ENCODE measurements at places on chromosomes 3 and 15.
A peak's percentile ranks its signal among the peaks of the same experiment; 100 is the strongest.

- no peak for DNase-seq
Observed at GRCh38 chr15:41416128-41416741, 660 bp upstream of the RTF1 start.

GRCh38 chr3:27081566-27081965 is 287.6 kb downstream of the NEK10 start:
- no peak for DNase-seq

GRCh38 chr15:52139599-52140462 is 27.3 kb upstream of the BCL2L10 start:
- peak; percentile 75 for DNase-seq

DNA sequence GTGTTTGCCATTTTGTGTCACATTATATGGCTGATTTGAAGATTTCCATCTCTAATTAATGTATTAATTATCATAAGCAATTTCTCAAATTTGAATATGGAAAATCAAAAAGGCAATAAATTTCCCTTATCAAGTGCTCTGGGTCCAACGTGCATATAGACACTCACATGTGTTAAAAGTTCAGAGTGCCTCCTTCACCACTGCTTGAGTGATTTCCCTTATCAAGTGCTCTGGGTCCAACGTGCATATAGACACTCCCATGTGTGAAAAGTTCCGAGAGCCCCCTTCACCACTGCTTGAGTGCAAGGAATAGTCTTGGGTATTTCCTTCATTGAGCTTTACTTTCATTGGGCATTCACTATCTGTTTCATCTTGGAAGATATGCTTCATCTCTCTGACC is 421.0 kb upstream of the ZNF717 start:
- no peak for DNase-seq

- DNase-seq = peak; percentile 74
Observed at GRCh38 chr3:133574260-133574881, 885 bp downstream of the CDV3 start.

DNA sequence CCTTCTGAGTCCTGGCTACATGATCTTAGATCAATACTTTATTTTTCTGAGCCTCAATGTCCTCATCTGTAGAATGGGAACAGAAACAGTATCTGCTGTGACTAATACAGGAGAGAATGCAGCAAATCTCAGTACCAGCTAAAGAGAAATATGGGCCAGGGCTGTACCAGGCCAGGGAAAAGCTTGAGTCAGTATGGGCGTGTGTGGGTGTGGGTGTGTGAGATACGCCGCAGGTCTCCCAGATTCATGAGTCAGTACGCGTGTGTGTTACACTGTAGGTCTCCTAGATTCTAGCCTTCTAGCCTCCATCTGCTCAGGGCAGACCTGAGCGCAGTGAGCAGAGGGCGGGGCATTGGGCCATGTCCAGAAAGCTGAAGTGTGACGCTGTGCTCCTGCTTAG is 15.2 kb downstream of the GNAI2 start:
- no peak for DNase-seq

DNA sequence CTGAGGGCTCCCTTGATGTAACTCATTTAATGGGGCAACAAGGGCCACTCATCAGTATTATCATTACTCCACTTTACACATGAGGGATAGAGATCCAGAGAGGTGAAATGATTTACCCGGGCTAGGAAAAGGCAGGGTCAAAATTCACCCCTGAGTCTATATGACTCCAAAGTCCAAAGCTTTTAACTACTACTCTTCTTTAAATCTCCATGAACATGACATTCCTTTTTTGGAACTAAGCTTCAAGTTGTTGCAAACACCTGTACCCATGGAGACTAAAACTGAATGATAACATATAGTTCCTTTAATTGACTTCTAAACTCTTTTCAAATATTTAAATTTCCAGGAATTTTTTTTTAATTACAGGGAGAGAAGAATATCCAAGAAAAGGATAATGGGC is 292.9 kb upstream of the GADL1 start:
- no peak for DNase-seq

DNA sequence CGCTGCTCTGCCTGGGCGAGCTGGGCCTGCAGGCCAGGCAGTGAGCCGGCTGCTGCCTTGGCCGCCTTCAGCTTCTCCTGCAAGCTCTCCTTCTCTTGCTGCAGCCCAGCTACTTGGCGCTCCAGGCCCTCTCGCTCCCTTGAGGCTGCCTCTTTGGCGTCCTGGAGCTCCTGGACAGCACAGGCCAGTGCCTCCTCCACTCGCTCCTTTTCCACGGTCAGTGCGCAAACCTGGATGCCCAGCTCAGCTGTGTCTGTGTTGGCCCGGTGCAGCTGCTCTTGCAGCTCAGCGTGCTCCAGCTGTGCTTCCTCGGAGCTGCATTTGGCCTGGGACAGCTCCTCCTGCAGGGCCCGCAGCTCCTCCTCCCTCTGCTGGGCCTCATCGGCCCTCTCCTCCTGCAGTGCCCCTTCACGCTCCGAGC is 23.1 kb downstream of the CXCR6 start:
- no peak for DNase-seq

DNA sequence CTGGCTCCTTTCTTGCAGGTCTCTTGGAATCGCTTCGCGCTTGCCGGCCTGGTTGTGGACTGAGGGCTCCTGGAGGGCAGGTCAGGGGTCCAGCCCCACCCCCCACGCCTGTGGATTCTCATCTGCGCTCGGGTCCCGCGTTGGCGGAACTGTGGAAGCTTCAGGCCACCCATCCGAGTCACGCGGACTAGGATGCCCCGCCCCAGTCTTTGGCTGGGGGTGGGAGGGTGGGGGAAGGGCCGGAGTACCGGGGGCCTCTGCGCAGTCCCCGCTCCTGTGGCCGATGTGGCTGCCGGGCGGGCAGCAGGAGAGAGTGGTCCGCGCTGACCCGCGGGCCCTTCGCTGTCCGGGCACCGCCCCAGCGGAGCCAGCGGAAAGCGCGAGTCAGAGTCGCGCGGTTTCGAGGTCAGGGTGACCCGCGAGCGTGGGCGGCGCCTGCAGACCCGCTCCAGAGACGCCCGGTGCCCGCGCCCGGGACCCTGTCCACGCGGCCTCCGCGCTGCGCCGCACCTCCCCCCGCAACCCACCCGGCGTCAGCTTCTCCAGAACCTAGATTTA is 114.2 kb downstream of the KLF13 start:
- peak; percentile 25 for DNase-seq

- DNase-seq = no peak
Observed at GRCh38 chr3:182914341-182914740, 66.0 kb downstream of the DCUN1D1 start.

GRCh38 chr3:71232175-71232679 is 351.3 kb downstream of the FOXP1 start:
- no peak for DNase-seq

GRCh38 chr3:16319307-16319706 is 54.3 kb downstream of the OXNAD1 start:
- DNase-seq = peak; percentile 61

DNA sequence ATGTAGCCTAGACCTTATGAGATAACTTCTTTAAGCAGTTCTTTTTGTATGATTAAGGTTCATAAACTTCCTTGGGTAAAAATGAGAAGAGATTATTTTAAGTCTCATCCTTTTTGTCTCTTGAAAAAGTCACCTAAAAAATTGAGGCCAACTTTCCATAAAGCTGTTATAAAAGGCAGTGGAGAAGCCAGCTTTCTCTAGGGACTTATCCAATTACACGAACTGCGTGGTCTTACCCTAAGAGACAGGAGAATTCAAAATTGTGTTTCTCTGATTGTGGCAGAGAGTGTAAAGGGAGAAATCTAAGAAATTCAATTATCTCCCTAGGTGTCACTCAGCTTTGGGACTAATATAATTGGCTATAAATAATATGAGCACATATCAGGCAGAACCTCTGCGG is 262.0 kb downstream of the SHOX2 start:
- no peak for DNase-seq

GRCh38 chr3:106197532-106198194 is 328.9 kb upstream of the CBLB start:
- DNase-seq = no peak

- DNase-seq = no peak
Observed at GRCh38 chr3:61872077-61872706, 310.8 kb downstream of the PTPRG start.

DNA sequence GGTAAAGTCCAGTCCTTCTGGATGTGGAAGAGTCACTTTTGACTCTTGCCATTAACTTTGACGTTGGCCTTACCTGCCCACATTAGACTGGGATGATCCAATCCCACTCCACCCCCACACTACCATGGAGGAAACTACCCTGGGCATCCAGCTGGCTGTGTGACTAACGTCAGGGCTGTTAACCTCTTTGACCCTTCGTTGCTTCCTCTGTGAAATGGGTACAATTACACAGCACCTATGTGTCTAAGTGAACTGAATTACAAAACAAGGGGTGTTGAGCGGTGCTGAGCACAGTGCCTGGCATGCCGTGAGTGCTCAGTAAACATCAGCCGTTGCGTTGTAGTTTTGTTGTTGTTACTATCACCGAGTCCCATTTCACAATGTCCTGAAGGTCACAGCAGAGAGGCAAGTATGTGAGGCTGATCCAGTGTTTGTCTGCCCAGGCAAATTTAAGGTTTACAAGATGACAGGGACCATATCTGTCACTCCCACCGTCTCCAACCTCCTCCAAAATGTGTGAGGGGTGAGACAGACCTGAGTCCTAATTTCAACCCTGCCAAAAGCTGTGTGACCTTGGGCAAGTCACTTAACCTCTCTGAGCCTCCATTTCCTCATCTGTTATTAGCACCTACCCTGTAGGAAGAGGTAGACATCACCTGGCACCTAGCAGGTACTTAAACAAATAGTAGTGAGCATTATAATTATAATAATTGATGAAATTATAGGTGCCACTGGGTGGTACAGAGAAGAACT is 20.9 kb downstream of the WNT7A start:
- no peak for DNase-seq

DNA sequence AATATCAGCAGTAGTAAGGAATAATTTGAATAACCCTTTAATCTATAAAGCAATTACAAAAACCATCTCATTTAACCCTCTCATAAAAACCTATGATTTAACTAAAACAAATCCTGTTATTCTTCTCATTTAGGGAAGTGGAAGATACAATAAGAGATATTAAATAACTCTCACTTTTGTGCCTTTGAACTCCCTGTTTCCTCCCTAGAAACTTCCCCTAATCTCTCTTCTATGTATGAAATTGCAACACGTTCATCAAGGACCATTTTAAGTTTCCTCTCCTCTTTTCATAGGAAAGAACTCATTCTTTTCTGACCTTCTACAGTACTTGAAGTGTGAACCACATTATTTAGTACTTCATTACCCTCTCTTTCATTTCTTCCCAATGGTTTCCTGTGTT is 18.8 kb upstream of the FAM81A start:
- DNase-seq = no peak

GRCh38 chr3:154987846-154988245 is 92.3 kb upstream of the MME start:
- DNase-seq = no peak

DNA sequence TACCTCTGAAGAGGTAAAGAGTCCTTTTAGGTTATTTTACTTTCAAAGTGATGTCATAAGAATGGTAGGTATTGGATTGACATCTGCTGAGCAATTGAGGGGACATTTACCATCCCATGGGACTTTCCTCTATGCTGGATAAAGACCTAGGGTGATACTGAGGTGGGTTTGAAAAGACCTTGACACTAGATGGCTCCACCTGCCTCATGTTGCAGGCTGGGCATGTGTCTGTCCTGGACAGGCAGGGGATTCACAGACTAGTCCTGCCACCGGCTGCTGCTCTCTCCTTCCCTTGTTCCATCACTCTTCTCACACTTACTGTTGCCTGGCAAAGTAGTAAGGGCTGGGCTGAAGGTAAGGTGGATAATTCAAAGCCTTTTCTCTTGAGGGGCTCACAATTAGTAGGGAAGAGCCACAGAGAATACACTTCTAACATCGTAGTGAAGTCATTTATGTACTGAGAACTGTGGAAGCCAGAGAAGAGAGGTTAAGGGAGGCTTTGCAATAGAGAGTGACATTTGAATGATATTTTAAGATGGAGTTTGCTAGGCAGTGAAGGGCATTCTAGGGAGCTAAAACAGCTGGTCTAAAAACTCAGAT is 27.7 kb downstream of the TRAK1 start:
- peak; percentile 62 for DNase-seq

DNA sequence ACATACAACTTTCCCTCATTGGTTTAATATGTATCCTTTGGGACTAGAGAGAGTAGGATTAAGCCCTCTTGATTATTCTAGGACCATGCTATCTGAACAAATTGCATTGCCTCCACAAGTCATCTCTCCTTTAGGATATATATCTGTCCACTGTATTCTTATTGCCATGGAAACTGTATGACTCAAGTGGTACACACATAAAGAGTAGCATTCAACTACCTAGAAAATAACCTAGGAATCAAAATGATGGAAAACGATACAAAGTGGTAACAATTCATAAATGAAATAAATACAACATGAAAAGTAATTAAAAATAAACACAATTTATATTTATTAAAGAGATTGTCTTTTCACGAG is 212.1 kb upstream of the P2RY1 start:
- DNase-seq = peak; percentile 6

DNA sequence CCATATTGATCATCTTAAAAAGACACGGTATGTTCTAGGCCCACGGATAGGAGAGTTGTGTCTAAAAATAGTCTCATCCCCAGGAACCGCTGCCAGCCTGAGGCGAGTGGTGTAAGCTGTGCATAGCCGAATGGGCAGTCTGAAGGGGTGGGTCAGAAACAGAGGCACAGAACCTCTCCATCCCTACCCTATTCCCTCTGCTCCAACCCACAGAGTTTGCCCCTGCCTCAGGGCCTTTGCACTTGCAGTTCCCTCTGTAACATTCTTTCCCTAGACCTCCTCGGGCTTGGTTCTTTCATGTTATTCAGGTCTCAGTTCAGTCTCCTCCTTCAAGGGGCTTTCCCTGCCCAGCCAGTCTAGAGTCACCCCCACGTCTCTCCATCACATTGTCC is 4.8 kb downstream of the SCN5A start:
- no peak for DNase-seq

- DNase-seq = no peak
Observed at GRCh38 chr3:50155891-50156290, 767 bp downstream of the SEMA3F start.

GRCh38 chr3:14031271-14031670 is 93.4 kb downstream of the CHCHD4 start:
- DNase-seq = no peak

DNA sequence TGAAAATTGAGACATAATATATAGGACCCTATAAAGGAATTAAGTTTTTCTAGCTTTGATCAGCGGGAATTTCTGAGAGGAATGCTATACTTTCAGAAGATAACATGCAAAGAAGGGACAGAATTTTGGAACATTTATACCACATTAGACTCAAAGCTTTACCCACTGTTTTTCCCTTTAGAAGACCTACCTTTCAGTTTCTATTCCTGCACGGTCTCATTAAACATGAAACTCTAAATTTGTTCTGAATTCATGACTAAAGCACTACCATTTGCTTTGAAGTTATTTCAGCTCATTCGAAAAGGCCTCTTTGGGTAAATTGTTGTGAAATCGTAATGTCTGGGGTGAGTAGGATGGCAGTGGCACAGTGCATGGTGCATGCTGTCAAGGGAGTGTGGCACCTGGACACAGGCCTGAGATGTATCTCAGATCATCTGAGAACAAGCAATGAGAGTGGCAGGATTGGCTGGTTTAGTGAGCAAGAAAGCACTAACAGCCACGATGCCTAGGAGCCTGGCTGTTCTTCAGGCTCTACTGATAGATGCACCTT is 42.5 kb downstream of the CHCHD4 start:
- no peak for DNase-seq
